Activated T-helper 1 cell treated with Interleukin-2 at 50 U/mL for 16 hours (primary cell): ENCODE measurements at places on chromosomes 2 and 18.

- DNase-seq, result no peak
These were observed 795.8 kb upstream of the SALL3 start for GRCh38 chr18:78183815-78184214.

GRCh38 chr18:23355206-23355605 lies 97.9 kb upstream of the RIOK3 start:
- no peak for DNase-seq

DNA sequence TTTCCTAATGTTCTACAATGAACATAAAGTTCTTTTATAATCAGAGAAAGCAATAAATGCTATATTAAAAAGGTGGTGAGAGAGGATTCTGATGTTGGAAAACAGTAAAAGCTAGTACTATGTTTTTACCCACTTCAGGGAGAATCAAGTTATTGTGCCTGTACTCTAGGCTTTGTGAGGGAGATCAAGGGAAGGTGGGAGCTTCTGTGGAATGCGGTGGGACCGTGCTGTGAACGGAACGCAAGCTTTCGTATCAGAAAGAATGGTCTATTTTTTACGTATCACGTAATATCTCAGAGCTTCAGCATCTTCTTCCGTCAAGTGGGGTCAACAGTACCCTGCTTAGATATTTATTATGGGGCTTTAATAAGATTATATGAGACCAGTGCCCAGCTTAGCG lies 193.2 kb downstream of the CLIP4 start:
- no peak for DNase-seq

DNA sequence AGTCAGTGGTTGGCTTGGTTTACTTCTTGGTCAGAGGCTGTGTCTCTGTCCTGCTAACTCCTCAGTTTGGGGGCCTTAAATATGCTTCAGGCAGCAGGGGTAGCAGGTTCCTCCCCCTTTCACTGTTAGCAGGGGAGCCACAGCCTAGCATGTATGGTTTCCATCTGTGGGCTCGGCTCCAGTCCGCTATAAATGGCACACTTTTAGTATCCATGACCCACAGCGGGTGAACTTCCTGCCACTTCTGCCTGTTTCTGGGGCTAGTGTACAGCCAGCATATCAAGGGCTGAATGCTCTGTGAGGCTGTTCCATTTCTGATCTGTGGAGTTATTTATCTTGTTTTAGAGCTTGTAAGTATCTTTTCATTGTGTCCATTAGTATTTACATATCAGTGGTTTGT lies 58.3 kb downstream of the MRPL33 start:
- no peak for DNase-seq

DNA sequence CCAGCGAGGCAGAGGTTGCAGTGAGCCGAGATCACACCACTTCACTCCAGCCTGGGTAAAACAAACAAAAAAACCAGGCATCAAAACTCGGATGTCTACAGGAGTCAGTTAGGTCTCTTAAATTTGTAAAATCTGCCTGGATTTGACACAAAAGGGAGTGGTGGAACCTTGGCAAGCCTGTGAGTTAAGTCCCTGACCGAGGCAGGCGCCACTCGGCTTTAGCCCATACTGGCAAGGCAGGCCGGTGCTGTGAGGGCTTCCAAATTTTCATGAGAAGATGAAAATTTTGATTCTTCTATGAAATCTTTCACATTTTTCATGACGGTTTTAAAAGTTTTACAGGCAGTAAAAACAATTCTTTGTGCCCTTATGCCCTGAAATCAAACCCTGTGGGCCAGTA lies 165.8 kb downstream of the FMNL2 start:
- DNase-seq, result no peak
